ENCODE measurements at places on chromosomes 2 and 18.

DNA sequence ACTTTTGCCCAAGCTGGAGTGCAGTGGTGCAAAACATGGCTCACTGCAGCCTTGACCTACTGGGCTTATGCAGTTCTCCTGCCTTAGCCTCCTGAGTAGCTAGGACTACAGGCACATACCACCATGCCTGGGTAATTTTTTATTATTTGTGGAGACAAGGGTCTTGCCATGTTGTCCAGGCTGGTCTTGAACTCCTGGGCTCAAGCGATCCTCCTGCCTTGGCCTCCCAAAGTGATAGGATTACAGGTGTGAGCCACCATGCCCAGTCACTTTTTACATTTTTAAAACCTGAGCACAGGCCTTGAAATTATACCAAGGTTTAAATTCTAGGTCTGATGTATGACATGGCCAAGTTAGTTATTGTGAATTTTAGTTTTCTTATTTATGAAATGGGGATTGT is 18.2 kb downstream of the SMAD4 start:
- DNase-seq: no peak

- DNase-seq: no peak
Measured at GRCh38 chr2:223865124-223865523, 27.7 kb upstream of the AP1S3 start.

DNA sequence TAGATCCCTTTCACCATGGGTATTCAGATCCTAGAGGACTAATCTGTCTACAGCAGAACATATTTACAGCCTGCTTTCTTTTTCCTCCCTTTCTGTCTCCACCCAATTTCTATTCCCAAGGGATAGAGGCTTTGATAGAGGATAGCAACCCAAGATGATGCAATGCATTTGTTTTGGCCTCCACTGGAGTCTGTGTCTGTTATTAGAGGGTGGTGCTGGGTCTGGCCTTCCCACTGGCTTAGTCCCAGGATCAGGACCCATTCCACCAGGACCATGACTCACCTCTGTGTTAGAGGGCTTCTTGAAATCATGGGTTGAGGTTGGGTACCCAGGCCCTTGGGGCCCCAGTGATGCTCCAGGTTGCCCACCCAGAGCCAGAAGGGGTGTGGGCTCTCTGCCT is 239.7 kb upstream of the TNP1 start:
- no peak for DNase-seq

DNA sequence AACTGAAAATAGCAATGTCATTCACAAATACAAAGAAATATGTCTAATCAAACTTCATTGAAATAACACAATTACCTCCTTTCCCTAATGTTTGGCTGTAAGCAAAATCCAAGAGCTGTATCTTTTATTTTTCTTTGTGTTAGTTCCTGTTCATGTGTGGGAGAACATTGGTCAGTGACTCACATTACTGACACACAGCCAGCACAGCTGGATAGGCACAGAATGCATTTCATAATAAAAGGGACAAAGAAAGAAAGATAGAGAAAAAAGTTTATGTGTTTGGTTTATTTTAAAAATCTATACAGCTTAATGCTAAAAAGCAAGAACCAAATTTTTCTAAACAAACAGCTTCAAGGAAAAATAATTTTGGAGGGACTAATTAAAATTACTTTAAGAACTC is 185.6 kb upstream of the COL3A1 start:
- no peak for DNase-seq

- DNase-seq: no peak
Measured at GRCh38 chr2:98469862-98470544, 25.3 kb downstream of the INPP4A start.

DNA sequence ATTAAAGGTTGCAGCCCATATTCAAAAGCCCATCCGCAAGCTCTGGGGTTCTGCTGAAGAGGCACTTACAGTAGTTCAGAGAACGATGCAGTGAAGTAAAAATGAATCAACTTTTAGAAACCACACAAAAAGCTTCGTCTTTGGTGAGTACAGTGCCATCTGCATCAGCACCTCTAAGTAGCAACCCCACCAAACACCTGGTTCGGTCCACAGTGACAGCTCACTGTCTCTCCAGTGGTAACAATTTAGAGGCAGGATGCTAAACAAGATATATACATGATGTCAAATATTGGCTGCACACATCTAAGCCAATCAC is 275.4 kb upstream of the TCF4 start:
- DNase-seq: no peak

DNA sequence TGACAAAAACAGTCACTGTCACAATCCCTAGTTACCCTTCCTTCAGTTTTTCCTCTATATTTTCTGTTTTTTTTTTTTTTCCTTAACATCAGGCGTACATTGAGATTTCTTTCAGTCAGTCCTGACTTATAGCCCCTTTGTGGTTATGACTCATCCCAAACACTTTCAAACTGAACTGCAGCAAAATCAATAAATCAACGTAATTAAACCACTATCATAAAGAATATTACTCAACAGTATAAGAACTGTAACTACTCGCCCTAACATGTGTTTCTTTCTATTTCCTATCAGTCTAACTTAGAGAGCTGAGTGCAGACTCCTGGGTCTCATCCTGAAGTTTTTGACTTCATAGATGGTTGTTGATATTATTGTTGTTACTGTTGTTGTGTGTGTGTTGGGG is 523.5 kb downstream of the LRRTM4 start:
- DNase-seq: no peak

- no peak for DNase-seq
Measured at GRCh38 chr18:2180586-2180985, 390.7 kb downstream of the METTL4 start.

DNA sequence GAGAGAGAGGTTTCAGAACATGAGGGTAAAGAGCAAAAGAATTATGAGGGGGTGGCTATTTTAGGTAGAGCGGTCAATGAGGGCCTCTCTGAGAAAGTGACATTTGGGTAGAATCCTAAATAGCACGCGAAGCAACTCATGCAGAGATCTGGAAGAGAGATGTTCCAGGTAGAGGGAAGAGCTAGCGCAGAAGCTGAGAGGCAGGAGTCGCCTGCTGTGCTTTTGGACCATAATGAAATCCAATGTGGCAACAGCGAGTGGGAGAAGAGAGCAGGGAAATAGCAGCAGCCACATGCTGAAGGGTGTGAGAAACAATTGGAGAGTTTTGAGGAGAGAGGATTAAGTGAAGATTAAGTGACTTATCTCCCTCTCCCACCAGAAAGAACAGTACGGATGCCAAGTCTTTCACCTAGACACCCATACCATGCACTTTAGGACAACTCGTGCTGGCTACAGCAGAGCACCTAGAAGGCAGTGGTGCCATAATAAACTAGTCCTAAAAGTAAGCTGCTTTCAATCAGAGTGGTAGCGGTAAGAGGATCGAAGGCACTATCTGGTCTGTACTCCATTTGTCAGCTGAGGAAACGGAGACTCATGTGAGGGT is 129.7 kb downstream of the LRP2 start:
- no peak for DNase-seq

GRCh38 chr2:215452725-215453124 is 16.9 kb upstream of the FN1 start:
- DNase-seq: no peak

- no peak for DNase-seq
Measured at GRCh38 chr2:3113769-3114168, 263.8 kb downstream of the EIPR1 start.

DNA sequence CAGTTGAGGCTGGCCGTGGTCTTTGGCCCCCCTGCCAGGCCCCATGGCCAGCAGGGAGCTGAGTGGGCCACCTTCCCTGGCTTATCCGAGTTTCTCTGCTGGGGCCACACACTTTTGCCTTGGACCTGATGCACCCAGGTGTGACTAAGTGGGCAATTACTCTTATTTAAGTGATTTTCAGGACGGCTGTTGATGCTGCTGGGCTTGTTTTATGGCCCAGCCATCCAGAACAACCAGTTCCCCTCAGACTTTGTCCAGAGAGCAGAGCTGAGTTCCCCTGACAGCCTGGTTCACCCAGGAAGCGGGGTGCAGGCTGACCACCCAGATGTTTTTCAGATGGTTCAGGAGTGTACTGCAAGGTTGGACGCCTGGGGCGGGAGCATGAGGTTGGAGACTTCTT is 68.8 kb downstream of the GLI2 start:
- DNase-seq: no peak
